ENCODE measurements at places on chromosomes 11 and 22.
A peak's percentile ranks its signal among the peaks of the same experiment; 100 is the strongest.

DNA sequence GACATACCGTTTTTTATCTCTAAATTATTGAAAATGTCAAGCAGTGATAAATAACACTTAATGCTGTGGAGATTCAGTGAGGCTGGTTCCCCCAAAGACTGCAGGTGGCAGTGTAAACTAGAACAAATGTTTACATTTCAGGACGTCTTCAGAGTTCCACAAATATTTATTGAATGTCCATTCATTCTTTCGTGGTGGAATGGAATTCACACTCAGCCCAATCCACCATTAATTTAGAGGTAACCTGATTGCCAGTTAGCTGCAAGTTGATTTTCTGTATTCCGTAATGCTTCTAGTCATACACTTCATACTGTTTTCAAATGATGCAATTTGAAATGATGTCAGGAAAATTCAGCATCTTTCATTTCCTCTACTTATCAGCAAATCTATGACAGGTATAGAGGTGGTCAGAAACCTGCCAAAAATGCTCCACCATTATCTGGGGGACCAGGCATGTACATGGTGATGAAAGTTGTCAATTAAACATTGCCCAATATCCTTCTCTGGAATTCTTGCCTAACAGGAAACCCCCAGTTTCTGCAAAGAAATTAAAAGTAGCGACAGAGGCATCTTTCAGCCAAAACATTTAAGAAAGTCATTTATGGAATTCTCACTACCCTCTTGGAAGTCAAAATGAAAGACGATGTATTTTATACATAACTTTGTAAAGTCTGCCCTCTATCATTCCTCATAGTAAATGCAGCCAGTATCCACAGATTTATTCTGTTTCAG is 94.3 kb upstream of the BMAL1 start:
- peak; percentile 15 for DNase-seq

- no peak for DNase-seq
These were observed 47.0 kb upstream of the ACCSL start for GRCh38 chr11:44000731-44001130.

- DNase-seq: no peak
These were observed 35.1 kb downstream of the TP53I11 start for GRCh38 chr11:44915621-44916020.

- no peak for DNase-seq
These were observed 151.5 kb downstream of the CHST1 start for GRCh38 chr11:45513821-45514340.

GRCh38 chr11:107898270-107898669 is 30.0 kb upstream of the RAB39A start:
- DNase-seq: no peak

GRCh38 chr11:98600786-98601773 is 419.7 kb upstream of the CNTN5 start:
- no peak for DNase-seq

DNA sequence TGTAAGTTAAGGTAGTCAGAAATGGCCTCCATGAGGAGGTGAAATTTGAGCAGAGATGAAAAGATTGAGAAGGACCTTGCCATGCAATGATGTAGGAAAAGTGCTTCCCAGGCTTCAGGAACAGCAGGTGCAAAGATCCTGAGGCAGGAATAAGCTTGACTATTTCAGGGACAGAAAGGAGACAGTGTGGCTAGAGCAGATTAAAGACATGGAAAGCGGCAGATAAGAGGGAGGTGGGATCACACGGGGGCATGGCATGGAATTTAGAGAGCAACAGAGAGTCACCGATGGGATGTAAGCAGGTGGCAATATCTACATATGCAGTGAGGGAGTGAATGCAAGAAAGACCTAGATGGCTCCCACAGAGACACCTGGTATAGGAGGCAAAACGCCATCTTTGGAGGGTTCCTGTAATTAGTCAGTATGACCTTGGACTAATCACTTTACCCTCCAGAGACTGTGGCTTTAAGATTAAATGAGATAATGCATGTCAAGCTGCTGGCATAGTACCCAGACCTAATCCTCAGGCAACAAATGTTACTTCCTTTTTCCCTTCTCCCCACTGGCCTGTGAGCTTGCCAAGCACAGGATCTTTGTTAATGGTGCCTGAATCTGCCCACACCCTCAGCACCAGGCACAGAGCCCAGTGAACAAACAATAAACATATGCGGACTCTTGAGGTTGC is 24.6 kb upstream of the ACER3 start:
- DNase-seq: peak; percentile 80

- DNase-seq: no peak
These were observed 110.8 kb downstream of the UVRAG start for GRCh38 chr11:75925785-75926164.

DNA sequence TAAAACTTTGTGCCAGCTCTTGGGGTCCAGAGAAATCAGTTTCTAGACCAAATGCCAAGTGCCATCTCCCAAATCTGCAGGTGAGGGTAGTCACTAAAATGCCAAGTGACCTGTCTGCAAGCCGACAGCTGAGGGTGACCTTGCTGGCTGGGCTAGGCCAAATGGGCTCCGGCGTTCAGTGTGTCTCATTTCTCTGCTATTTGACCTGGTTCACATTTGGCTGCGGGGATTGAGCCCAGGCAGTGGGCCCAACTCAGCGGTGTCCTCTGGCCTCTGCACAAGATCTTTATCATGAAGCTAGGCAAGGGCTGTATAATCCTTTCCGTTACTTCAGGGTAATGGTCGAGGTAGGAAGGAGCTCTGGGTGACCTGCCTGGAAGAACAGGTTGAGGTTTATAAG is 87.5 kb downstream of the SNX19 start:
- no peak for DNase-seq

- DNase-seq: no peak
These were observed 1092.7 kb downstream of the BRD1 start for GRCh38 chr22:48734961-48735360.

- DNase-seq: no peak
These were observed 303.0 kb downstream of the ST3GAL4 start for GRCh38 chr11:126658306-126659056.

DNA sequence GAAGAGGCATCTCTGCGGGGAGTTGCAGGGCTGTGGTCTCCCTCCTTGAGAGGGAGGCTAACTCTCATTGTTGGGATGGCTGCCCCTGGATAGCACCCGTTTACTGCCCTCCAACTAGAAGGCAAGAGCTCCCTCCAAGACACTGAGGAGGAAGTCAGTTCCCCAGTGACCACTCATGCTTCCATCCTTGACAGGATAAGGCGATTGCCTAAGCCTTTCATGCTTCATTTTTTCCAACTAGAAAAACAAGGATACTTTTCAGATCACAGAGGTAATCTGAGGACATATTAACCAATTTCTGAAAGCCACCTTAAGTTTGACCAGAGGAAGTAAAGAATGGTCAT is 186.6 kb downstream of the MAML2 start:
- DNase-seq: no peak

DNA sequence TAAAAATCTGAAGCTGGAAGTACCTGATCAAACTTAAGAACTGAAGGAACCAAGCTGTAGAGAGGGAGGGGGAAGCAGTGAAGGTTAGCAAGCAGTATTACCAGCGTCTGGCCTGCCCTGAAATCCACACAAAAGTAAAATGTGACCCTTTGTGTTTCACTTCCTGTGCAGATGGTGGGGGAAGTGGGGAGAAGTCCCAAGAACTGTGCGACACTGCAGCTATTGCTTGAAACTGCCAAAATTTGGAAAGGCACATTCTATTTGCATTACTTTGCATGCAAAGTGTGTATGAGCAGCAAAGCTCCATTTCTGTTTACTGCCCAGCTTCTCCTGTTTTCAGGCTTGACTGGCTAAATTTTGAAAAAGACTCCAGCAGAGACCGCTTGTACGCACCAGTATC is 72.1 kb upstream of the BMAL1 start:
- DNase-seq: no peak

GRCh38 chr11:128697645-128698174 is 3.8 kb downstream of the FLI1 start:
- no peak for DNase-seq

GRCh38 chr22:23033116-23033905 is 37.0 kb upstream of the GNAZ start:
- DNase-seq: peak; percentile 88

- DNase-seq: no peak
These were observed 8.7 kb downstream of the PTH start for GRCh38 chr11:13486926-13487660.

- DNase-seq: no peak
These were observed 199.7 kb downstream of the FAT3 start for GRCh38 chr11:92424281-92424680.

- DNase-seq: no peak
These were observed 11.4 kb upstream of the BRD1 start for GRCh38 chr22:49838771-49839717.

DNA sequence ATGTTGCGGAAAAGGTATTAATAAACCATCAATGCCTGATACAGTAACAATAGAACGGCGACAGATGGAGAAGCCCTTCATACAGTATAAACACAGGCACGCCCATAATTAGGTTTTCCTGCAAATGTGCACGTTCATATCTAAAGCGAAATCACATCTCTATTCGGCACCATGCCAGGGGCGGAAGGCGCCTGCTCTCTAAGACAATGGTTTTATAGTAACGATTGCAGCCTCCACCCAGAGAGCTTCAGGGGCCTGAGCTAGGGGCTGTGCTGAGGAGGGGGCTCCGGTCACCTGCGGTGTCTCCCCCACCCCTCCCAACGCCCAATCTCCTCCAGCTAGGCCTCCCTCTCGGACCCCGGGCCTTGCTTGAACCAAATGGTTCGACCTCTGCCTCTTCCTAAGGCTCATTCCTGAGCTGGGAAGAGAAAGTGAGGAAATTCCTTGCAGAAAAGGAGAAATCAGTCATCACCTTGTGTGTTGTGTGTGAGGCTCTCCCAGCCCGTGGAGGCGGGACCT is 9.6 kb downstream of the KRTAP5-5 start:
- no peak for DNase-seq

DNA sequence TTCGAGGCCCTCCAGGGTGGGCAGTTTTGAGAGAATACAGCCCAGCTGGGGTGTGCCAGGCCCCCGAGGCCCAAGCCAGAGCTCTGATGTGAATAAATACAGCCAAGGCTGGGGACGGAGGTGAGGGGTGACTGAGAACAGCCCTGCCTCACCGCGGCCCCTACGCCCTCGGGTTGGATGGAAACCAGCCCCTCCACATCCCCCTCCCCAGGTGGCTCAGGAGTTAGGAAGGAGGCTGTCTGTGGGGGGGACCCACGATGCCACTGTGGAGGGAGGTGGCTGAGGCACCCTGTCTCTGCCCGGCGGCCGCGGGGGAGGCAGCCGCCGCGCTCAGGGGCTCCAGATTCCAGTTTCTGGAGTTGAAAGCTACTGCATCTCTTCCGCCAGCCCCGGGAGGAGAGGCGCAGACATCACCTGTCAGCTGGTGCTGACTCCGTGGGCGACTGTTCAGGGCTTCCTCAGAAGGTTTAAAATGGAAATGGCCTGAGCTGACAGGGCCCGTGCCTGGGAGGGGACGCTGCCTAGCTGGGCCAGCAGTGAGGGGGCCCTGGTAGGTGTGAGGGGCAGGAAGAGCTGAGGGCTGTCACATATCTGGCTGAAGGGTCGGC is 1.4 kb downstream of the FLRT1 start:
- peak; percentile 56 for DNase-seq

DNA sequence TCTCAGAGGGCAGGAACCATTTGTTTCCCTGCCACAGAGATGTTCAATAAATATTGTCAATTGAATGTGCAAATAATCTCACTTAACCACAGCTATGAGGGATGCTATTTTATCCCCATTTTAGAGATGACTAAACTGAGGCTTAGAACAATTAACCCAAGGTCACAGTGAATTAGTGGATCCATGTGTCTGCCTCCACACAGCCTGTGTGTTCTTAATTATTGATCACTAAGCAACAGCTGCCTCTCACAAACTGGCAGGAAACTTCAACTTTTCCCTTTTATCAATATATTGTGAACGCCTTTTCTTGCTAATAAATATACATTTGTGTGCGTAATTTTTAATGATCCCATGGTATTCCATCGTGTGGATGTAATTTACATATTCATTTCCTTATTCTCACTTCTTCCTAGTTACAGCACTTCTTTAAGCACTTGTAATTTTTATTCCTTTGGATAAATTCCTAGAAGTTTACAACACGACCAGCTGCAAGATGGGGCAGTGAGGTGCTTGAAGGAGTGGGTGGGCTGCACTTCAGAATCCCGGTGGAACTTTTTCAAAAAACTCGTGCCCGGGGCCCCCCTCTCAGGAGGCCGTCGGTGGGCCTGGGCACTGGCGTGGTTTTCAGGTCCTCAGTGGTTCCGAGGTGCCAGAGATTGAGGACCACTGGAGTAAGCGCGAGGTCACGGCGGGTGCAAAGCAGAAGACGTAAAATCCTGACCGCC is 915 bp upstream of the SREBF2 start:
- DNase-seq: peak; percentile 28

DNA sequence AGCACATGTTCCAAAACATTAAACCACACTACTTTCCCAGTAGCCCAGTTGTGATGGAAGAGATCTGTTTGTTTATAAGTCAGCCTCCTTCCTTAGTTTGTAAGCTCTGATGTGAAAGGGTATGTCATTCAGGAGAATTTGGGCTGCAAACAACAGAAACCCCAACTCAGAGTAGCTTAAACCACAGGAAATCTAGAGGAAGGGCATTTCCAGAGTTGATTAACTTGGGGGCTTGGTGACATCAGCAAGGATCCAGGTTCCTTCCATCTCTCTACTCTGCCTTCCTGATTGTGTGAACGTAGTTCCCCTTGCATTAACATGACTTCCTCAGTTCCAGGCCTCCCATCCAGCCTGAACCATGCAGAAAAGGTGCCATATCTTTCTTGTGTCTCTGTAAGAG is 6.5 kb upstream of the FJX1 start:
- DNase-seq: no peak

GRCh38 chr11:31884080-31884479 is 73.0 kb upstream of the PAX6 start:
- DNase-seq: no peak

Measured in cerebellum (tissue), 4 donors.